Nucleus accumbens (tissue), 56 donors: ENCODE measurements at places on chromosomes 5 and 9.
A peak's percentile ranks its signal among the peaks of the same experiment; 100 is the strongest.

DNA sequence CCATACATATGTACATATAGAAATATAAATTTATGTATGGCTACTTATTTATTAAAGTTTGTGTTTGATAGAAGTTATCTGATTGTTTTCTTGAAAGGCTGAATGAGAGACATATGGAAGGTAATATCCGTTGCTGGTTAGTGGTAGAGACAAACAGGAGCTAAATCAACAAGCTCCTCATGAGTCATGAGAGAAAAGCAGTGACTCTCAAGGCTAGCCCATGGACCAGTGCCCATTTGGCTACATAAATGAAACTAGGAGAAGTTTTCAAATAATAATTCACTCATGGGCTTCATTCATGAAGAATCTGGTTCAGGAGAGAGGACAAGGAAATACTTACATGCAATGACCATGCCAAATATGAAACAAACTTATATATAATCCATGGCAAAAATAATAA, 504.5 kb upstream of the ITGA1 start:
- no peak for DNase-seq

GRCh38 chr9:93057042-93057702, 1.3 kb upstream of the SUSD3 start:
- no peak for DNase-seq

DNA sequence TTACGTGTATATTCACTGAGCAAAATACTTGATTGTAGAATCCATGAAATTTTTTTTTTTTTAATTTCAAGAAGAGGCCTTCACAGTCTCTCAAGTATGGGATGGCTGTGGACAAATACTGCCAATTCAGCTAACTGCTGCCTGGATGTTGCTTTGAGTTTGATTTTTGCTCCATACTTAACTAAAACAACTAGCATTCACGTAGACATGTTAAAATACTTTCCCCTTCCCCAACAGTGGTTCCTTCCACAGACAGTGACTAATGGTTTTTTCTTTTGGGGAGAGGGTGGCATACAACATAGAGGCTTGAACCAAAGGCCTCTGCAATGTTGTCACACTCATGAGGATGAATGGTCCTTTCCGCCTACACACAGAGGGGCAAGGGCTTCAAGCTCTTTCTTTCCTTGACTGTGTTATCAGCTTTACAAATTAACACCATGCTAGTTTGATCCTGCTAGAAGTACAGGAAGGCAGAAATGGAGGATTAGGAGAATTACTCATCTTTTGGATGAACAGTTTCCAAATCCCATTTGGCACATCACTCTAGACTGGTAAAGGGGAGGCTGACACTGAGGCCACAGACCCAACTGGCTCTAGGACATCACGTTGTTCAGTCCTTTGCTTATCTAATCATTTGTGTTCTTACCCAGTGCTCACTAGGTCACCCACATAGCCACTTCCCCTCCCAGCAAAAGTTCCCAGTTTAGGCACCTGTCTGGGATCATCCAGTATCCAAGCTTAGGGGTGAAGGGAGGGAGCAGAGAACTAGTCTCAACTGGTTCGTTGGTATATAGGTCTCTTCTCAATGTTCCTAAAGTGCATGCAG, 1.8 kb upstream of the LEAP2 start:
- DNase-seq = no peak

DNA sequence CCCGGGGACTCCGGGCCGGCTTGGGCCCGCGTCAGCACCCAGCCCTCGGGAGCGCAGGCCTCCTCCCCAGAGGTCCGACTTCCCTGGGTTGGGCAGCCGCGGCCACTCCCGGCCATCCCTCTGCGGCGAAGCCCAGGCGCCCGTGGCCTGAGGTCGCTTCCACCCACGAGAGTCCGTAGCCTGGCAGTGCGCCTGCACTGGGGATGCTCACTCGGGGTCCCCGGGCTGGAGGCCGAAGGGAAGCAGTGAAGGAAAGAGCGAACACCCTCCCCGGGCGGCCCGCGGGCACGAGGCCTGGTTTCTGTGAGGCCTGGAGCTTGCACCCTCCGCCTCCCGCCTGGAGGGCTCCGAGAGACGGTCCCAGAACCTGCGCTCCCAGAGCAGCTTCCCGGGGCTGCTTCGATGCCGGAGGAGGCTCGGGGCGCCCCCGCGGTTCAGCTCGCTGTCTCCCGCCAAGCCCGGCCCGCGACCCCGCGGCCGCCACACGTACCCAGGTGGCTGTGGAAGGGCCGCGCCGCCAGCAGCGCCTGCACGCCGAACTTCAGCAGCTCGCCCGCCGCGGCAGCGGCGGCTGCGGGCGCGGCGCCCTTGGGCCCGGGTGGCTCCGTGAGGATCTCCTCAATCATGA, 607 bp downstream of the BARX1 start:
- DNase-seq = no peak

DNA sequence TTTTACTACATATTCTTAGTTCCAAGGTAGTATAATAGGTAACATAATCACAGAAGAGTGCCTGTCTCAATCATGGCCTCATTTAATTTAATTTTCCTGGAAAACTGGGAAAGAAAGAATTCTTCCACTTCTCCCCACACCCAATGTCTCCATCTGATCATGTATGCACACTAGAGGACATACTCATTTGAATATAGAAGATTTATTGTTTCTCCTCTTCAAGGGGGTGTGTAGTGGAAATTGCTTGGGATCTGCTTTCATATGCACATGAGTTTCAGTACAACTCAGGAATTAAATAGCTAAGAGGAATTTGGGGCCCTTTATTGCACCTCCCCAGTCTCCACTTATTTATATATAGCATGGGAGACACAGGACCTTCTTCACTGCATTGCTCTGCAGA, 285.1 kb downstream of the SH3GL2 start:
- no peak for DNase-seq

DNA sequence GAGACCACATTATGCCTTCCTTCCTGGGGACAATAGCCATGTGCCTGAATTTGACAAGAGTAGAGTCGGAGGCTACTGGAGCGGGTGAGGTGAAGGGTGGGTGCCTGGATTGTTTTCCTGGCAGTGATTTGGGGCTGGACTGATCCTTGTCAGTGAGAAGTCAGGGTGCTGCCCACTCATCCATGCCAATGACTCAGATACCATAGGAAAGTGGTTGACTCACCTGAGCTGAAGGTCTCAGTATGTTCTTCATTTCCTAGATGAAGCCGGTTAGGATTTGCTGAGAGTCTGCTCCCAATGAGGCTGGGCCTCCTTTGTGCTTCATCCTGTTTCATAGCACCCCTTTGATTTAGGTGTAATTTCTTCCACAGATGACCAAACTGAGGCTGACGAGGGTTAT, 366.0 kb downstream of the KDM4C start:
- DNase-seq = no peak

DNA sequence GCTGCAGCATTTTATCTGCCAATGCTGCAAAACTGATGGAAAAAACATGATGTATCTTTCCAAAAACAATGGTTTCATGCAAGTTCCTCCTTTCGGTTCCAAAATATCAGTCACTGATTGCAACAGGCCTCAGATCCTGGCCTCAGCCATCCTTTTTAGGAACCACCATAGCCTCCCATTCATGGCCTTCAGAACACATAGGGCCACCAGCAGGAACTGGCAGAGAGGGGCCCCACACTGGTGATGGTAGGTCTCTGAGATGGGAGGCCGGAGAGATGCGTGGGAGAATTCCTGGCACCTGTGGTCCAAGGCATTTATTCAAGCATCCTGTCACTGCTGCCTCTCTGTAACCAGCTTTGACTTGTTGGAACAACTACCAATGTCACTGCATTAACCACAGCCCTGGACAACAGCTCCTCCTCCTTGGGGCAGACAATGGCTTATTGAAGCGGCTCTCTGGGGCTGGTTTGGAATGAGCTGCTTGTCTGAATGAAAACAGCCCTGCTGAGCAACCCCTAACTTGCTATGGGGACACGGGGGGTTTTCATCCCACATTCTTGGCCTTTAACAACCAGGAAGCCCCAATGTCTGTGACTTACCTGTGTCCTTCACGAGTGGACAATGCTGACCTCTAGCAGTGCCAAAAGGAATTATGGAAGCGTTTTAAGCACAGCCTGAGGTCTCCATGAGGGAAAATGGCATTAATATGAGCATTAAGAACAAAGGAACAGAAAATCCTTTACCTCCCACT, 108.1 kb downstream of the LHFPL2 start:
- DNase-seq = peak; percentile 22

GRCh38 chr9:123914517-123915196, 15.3 kb downstream of the DENND1A start:
- DNase-seq = no peak

DNA sequence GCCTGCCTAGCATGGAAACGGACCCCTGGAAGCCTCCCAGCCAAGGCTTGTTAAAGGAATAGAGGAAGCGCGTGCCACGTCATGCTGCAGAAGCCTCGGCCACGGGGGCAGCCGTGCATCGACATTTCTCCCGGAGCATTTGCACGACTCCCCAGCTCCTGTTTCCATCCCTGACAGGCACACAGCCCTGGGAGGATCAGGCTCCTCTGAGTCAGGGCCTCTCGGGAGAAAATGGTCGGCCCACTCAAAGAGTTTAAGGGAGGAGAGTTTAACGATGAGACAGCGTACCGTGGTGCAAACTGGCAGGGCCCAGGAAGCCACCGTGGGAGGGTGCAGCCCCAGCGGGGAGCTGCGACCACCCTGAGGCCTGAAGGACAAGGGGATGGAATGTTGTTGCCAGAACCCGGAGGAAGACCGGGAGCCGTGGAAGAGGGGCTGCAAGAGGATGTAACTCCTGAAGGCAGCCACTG, 213.6 kb downstream of the PAX5 start:
- DNase-seq = no peak

- DNase-seq = no peak
Measured at GRCh38 chr9:122145592-122145863, 14.1 kb downstream of the NDUFA8 start.

DNA sequence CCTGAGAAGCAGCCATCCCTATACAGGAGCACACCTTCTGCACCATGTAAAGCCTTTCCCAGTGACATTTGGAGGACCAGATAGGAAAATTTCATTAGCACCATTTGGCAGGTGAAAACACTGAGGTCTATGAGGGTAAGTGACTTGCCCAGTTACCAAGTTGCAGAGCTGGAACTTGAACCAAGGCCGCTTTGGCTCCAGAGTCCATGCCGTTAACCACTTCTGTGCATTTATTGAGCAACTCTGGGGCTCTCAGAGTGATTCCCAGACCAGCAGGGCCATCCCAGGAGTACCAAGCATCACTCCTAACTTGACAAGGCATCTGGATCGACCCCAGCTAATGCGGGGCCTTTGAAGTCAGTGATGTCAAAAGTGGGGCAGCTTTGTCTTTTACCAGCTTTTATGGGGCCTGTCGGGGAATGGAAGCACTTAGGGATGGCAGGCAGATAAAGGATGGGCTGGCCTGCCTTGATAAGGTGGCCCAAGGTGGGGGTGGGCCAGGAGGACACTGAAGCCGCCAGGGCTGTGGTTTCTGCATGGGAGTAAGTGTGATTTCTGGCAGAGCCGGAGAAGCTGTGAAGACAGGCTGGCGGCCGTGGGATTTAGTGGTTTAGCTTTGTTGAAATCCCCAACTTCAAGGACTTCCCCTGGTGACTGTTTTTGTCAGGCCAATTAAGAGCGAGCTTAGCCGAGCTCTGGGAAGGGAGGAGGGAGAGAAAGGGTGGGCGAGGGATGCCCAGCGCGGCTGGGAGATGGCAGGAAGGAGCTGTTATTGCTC, 127.3 kb downstream of the MACROH2A1 start:
- no peak for DNase-seq

DNA sequence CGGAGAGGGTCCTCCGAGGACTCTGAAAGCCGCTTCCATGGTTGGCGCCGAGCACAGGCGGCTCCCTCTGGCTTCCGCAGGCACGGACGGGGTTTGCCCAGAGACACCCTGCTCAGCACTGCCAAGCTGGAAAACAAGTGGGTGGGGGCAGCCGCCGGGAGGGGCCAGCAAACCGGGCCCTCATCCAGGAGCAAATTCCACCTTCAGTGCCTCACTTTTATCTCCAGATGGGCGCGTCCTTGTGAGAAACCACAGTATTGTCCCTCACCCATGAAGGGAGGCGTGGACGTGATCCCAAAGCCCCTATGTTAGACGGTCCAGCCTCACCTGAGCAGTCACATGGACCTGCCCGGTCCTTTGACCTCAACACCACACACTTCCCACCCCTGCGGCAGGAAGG, 29.0 kb downstream of the MED10 start:
- no peak for DNase-seq

- DNase-seq = no peak
Measured at GRCh38 chr9:37032713-37033112, 1.4 kb downstream of the PAX5 start.

- DNase-seq = no peak
Measured at GRCh38 chr5:7146886-7147285, 249.1 kb upstream of the ADCY2 start.

DNA sequence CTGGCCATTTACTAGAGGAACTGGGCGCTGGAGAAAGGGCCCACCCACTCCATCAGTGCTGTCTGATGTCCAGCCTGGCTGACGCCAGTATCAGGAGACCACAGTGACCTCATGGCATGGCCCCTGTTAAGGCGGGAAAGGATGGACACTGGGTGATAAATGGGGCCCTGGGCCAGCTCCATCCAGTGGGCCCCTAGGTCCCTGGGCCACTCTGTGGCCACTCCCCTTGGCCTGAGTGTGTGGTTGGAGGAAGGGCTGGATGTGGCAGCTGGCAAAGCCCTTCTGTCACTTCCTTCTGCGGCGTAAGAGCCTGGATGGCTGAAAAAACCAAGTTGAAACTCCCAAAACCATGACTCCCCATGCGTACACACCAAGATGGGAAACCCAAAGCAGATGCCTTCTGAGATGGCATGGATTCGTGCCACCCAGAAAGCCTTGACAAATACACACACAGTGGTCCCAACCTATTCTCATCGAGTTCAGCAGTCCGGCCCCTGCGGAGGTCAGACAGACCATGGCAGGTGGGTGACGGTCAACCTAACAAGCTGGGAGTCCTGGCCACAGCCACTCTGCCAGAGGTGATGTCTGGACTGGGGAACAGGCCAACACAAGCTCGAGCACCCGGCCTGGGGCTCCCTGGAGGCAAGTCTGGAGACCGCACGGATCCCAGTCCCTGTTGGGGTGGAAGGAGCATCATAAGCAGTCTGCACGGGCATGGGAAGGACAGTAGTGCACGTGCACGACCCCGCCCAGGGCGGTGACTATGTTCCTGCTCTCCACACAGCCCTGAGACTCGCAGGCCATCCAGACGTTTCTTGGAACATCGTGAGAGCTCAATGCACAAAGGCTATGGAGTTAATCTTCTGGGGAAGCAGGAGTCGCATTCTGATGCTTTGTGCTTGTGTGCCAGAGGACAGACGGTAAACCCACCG, 45.2 kb upstream of the NOTCH1 start:
- peak; percentile 22 for DNase-seq

DNA sequence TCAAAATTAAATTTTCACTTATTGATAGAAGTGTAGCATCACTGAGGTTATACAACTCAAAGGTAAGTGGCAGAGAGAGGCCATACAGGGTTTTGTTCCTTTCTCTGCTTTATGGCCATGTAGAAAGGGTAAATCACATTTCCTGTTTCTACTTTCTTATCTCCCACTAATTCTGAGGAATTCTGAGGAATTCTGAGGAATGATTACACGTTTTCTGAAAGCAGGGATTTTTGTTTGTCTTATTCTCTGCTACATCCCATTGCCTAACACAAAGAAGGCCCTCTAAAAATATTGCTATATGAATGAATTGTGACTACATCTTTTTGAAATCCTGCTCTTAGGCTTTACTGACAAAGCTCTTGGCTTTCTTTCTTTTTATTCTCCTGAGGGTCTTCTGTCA, 516.9 kb upstream of the ZNF608 start:
- DNase-seq = no peak

- no peak for DNase-seq
Measured at GRCh38 chr5:91469517-91470165, 86.5 kb upstream of the ARRDC3 start.
